ENCODE measurements at places on chromosomes 3 and 15.

GRCh38 chr3:59714066-59714465 is 664.2 kb upstream of the CFAP20DC start:
- no peak for DNase-seq

DNA sequence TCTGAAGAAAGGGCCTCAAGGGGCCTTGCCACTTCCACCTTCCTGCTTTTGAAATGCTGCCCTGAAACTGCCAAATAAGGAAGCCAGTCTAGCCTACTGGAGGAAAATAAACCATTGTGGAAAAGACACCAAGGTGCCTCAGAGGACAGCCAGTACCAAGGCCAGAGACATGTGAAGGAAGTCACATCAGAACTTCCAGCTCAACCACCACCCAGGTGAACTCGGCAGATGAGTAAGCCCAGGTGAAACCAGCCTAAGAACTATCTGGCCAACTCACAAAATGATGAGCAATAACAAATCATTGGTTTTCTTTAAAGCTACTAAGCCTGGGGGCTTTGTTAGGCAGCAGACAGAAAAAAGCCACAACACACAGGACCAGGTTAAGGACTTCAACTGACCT is 103.0 kb downstream of the MAGI1 start:
- no peak for DNase-seq

DNA sequence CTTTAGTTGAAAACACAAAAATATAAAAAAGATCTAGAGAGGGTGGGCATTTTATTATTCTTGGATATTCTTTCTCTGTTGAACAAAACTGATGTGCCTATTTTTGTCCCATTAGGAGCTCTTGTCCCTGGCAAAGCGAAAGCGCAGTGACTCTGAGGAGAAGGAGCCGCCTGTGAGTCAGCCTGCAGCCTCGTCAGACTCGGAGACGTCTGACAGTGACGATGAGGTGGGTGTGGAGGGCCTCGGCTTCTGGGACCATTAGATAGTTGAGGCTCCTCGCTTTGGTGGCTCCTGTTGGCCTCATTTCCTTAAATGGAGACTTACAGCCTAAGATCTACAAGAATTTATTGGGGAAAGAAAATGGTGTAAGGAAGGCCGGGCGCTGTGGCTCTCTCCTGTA is 21.3 kb downstream of the RTF1 start:
- DNase-seq, result no peak

GRCh38 chr3:169769287-169770181 is at the start of gene ACTRT3:
Gene ACTRT3 (minus strand): TSS chr3:169769561. CDS start chr3:169769520, 41 bp downstream.
- DNase-seq, result peak; percentile 61

DNA sequence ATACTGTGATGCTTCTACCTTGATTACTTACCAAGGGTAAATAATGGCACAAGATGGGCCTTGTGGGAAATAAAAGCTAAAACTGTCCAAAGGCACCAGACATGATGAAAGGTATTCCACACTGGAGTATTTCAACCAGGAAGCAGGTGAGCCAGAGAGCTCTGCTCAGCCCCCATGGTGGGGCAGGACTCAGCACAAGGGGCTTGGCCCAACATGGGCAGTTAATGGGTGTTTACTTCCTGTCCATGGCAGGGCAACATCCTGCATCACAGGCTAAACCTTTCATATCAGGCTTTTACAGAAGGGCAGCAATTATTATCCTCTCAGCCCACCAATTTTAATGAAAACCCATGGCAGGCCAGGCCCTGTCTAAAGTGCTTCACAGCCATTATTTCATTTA is 38.2 kb downstream of the MAGI1 start:
- DNase-seq, result no peak

GRCh38 chr3:101530686-101531047 is 17.7 kb upstream of the SENP7 start:
- DNase-seq, result peak; percentile 21

GRCh38 chr15:69074001-69074842 is 59.7 kb downstream of the NOX5 start:
- DNase-seq, result no peak

- no peak for DNase-seq
Measured at GRCh38 chr15:49875392-49875791, 243.6 kb downstream of the ATP8B4 start.

GRCh38 chr3:87488765-87489164 is 212.4 kb upstream of the POU1F1 start:
- no peak for DNase-seq

DNA sequence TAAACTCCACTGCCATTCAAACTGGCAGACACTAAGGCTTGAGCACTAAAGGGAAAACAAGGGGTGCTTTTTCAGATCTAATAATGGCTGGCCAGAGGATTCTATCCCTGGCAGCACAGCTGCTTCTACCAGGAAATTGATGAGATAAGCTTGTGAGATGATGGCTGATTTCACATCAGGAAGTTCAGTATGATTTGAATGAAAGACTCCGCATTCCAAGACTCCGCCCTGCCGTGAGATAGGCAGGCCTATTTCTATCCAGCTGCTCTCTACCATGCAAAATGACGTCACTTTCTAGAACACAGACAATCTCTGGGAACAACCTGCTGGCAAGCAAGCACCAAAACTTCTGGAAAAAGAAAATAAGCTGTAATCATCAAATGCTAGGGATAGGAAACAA is 171.8 kb downstream of the WDR76 start:
- no peak for DNase-seq

GRCh38 chr3:194952841-194953241 is 267.2 kb downstream of the FAM43A start:
- DNase-seq, result no peak

GRCh38 chr15:49832511-49832910 is 211.7 kb downstream of the DTWD1 start:
- no peak for DNase-seq

GRCh38 chr3:166685246-166685645 is 694.9 kb downstream of the ZBBX start:
- DNase-seq, result no peak

DNA sequence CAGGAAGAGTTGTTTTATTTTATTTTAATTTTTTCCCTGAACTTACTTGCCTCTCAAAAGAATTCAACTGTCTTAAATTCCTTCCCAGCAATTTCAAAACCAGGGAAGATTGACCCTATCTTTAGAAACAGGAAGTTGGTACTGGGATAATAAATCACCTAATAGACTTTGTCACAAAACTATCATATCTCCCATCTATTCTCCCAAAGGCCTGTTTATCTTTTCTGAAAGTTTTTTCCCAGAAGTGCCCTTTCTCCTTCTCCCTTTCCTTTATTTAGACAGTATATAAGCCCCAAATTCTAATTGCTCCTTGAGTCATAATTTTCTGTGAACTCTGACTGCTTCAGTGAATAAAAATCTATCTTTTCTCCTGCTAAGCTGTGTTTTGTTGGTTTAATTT is 2.9 kb upstream of the RNF7 start:
- no peak for DNase-seq

- no peak for DNase-seq
Measured at GRCh38 chr3:72679540-72680198, 168.6 kb downstream of the SHQ1 start.

GRCh38 chr15:38819387-38819950 is 254.9 kb upstream of the RASGRP1 start:
- DNase-seq, result no peak

DNA sequence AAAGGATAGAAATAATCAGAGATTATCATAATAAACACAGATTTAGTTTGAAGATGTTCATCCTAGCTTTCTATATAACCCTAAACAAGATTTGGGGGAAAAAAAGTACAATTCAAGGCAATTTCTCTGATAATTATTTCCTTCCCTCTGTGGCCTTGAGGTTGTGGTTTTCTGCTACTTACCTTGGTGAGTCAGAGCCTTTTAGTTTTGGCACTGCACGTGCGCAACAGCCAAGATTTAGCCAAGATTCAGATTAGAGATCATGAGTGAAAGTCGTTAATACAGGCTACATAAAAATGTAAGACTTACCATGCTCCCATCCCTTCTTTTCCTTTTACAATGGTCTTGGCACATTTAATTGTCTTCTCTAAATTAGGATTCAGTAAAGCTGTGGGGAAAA is 6.7 kb downstream of the LYZL4 start:
- no peak for DNase-seq

GRCh38 chr3:77001062-77001701 is 38.7 kb upstream of the ROBO2 start:
- DNase-seq, result no peak

GRCh38 chr15:94887391-94887790 is 656.0 kb downstream of the MCTP2 start:
- DNase-seq, result no peak

GRCh38 chr3:33711100-33711499 is 7.0 kb downstream of the CLASP2 start:
- no peak for DNase-seq

GRCh38 chr3:49300595-49300994 is 23.6 kb upstream of the C3orf62 start:
- no peak for DNase-seq

DNA sequence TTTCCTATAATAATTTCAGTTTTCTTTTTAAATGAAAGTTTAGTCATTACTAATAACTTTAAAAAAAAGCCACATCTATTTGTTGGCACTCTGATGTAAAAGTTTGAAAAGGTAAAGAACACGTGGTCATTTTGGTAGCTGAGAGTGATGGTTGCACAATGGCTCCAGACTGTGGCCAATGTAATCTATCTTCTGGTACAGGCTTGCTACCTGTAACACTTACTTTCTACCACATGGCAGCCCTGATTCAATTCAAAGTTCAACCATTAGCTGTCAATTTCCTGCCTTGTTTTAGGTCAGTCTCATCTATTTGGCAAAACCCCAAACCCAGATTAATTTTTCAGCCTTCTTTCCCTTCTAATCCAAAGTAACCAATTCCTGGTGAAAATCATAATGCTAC is 126.1 kb downstream of the TUSC7 start:
- no peak for DNase-seq

DNA sequence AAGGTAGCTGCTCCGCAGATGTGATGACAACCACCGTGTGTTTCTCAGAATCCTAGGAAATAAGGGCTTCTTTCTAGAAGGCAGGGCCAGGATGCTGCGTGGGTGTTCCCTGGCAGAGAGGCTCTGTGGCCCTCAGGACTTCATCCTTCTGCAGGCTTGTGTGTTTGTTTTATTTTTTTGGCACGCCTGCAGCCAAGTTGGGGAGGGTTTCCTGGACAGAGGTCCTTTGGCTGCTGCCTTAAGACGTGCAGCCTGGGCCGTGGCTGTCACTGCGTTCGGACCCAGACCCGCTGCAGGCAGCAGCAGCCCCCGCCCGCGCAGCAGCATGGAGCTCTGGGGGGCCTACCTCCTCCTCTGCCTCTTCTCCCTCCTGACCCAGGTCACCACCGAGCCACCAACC is at the start of gene CLEC3B:
Gene CLEC3B, plus strand, starts transcription at position 266 of the 400 bp plus-strand sequence. Its CDS starts 60 bp downstream, at position 326.
- no peak for DNase-seq

Measured in CD4-positive, alpha-beta T cell treated with Interleukin-4 for 4 hours (primary cell).